Activated CD4-positive, alpha-beta T cell treated with anti-CD3 and anti-CD28 coated beads for 24 hours (primary cell): ENCODE measurements at places on chromosomes 4 and X.

DNA sequence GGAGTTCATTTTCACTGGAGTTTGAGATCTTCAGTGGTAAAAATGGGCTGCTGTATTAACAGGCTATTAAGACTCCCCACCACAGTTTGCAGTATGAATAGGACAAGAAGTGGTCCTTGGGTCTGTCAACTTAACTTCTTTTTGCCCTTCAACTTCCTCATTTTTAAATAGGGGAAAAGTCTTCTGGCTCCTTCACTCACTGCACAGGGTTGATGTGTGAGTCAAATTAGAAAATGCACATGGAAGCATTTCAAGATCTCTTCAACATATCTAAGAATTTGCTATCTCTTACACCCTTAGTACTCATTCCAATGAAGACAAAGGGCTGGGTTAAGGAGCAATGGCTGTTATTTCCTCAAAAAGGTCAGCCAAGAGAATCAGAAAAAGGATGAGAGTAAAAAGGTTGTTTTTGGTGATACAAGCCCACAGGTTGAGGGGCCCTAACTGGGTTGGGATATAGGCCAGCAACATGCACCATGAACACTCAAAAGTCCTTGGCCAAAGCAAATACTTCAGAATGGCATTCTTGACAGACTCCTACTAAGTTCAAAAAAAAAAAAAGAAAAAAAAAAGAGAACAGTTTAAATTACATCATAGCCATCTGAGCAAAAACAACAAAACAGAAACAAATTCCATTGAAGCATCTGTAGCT is 13.4 kb downstream of the PDE5A start:
- DNase-seq: no peak

GRCh38 chrX:3346501-3347259 is at the start of gene MXRA5:
MXRA5 (minus strand) TSS chrX:3346652; CDS start chrX:3343833, 2,819 bp downstream.
- DNase-seq: no peak

DNA sequence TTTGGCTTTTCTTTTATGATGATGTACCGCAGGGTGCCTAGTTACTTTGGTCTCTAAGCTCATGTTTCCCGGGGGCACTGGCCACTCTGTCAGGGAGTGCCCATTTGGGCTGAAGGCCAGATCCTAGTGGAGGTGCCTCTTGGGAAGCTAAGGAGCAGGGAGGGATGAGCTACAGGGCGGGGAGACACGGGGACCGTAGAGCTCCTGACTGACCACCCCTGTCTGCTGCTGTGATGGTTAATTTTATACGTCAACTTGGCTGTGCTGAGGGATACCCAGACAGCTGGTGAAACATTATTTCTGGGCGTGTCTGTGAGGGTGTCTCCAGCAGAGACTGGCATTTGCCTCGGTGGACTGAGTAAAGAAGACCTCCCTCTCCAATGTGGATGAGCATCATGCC is 24.9 kb upstream of the CLDN24 start:
- DNase-seq: no peak

GRCh38 chrX:137549851-137550664 is 15.9 kb upstream of the ZIC3 start:
- no peak for DNase-seq

DNA sequence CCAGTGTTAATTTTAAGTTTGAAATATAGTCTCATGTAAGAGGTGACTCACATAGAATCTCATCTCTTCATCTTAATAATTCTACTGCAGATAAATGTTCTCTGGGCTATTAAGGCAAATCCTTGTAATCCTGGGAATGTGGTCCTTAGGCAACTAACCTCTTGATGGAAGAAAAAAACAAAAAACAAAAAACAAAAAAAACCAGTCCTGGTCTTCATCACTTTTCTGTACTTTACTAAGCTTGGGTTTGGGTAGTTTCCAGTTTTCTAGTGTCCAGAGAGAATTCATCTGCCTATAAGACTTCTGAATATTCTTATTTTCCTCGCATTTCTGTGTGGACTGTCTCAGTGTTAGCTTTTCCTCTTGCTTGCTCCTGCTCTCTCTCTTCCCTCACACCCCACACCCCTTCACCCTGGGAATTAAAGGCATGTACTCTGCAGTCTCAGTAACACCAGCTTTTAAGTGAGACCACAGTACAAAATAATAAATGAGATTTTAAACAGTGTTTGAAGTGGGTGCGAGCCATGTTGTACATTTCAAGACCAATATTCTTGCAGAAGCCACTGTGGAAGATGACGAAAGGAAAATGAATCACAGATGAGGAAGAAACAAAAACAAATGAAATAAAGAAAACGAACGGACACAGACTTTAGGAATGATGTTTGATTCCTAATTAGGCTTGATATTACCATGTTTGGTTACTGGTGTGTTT is 51.7 kb downstream of the HAND2 start:
- no peak for DNase-seq

DNA sequence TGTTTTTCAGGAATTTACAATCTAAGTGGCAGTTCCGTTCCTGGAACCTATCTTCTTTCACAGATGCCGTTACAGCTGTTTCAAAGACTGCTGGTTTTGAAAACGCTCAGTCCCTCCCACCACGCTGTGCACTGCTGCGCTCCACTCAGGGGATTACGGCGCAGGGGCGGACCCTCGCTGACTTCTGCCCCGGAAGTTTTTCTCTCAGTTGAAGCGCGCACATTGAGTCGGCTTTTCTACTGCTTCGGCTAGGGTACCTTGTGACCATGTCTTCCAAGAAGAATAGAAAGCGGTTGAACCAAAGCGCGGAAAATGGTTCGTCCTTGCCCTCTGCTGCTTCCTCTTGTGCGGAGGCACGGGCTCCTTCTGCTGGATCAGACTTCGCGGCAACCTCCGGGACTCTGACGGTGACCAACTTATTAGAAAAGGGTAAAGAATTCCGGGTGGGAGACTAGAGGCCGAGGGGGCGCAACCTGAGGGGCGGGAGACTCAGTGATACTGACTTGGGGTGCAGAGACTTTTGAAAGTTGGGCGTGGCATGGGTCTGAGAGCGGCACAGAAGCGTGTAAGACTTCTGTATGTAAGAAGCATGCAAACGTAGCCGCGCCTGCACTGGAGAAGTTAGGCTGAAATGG is 597 bp upstream of the NUDT6 start:
- DNase-seq: peak; percentile 78

DNA sequence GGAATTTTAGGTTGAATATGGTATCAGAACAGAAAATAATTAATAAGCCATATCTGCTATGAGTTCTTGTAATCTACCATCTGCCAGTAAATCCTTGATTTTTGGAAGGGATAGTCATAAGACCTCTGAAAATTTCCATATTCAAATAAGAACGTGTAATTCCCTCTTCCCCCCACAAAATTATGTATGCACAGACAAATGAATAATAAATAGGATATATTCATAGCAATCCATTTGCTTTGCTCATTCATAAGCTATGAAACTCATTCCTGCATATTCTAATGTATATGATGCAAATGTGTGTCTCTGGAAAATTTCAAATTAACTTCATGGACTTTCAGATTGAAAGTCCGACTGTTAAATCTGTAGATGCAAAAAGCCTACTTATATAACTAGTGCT is 833.1 kb upstream of the GRID2 start:
- no peak for DNase-seq

GRCh38 chr4:140281828-140282552 is 91.5 kb upstream of the SCOC start:
- DNase-seq: no peak

DNA sequence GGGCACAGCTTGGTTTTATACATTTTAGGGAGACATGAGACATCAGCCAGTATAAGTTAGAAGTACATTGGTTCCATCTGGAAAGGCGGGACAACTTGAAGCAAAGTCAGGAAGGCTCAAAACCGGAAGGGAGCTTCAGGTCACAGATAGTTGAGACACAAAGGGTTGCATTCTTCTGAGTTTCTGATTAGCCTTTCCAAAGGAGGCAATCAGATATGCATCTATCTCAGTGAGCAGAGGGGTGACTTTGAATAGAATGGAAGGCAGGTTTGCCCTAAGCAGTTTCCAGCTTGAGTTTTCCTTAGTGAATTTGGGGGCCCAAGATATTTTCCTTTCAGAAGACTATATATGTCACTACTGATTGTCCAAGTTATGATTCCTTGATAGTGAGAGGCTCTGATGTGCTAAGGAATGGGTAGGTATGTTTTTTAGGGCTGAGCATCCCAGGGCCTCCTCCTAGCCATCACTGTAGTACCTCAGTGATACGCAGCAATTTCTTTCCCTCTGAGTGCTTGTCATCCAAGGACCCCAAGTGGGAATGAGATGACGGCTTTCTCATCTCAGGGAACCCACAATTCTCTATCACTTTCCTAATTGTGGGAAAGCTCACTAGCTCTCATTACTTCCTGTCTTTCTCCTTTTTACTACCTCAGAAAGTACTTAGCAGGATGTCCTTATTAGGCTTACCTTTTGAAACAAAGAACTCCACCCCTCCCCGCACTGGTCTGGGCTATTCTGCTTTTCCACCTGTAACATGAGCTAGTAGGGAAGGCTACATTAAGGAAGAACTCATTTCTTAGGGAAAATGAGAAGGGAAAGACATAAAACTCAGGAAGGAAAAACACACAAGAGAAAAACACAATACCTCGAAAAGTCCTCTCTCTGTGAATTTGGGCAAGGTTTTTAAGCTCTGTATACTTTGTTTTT is 632.7 kb downstream of the RAPGEF2 start:
- no peak for DNase-seq

GRCh38 chr4:2364654-2365053 is 53.8 kb downstream of the ZFYVE28 start:
- peak; percentile 43 for DNase-seq

- DNase-seq: no peak
These were observed 226.3 kb downstream of the RCHY1 start for GRCh38 chr4:75287738-75288517.
